Suprapubic skin (tissue), 4 donors: ENCODE measurements at places on chromosomes 16 and 17.
A peak's percentile ranks its signal among the peaks of the same experiment; 100 is the strongest.

DNA sequence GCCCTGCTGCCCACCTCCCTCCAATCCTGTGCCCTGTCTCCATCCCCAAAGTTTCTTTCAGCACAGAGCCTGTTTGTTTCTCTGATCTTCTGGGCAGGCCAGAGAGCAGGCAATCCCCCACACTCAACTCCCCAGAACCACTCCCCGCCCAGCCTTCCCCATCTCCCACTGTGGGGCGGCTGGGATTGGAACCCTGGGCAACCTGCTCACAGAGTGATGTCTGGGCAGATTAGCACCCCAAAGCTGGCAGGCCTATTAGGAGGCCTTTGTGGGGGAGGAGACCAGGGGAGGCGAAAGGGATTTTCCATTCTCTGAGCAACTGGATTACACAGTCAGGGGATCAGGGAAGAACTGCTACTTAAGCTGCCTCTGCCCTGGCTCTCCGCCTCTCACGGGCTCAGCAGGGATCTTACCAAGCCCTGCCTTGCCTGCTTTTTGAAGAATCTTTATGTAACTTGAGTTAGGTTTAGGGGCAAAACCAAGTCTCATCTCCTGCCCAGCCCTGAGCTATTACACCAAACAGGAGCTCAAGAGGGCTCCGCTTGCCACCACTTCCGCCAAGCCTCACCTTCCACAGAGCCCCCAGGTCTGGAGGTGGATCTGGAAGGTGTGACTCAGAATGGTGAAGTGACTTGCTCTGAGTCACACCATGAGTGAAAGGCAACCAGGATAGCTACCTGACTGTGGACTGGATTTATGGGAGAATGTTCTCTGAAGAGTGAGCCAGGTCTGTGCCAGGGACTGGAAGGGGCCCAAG is 16.0 kb upstream of the LHX1 start:
- DNase-seq, result no peak

- DNase-seq, result no peak
Measured at GRCh38 chr17:36000732-36001109, 632 bp downstream of the CCL15 start.

DNA sequence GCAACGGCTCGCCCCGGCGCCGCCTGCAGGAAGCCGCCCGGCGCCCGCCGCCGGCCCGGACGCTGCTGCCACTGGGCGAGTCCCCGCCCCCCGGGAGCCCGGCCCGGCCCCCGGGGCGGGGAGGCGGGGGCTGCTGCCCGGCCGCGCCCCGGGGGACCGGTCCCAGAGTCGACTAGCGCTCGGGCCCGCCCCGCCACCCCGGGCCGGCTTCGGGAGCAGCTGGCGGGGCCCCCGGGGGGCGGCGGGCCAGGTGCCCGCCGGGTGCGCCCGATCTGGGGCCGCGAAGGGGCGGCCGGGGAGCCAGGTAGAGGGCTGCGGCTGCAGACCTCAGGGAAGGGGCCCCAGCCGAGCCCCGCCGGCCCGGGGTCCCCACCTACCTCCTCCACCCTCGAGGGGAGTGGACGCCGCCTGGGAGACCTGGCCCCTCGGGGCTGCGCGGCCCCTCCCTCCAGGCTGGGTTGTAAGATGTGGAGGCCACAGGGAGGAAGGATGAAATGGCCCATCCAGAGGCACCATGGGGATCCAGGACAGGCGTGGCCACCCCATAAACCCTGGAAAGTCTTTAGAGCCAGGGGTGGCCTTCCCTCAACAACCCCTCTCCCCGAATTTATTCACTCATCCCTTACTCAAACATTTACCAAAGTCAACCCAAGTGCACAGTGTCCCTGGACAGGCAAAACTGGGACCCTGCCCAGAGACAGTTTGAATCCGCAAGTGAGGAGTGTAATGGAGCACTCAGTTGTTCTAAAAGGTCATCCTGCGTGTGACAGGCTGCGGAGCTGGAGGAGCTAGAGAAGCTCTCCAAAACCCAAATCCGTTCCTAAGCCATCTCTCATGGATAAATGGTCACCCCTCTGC is at the start of gene CDYL2:
Gene CDYL2, minus strand, starts transcription at position 73 of the 858 bp plus-strand sequence. CDS start 425 bp downstream, outside the sequence.
- DNase-seq, result peak; percentile 74

DNA sequence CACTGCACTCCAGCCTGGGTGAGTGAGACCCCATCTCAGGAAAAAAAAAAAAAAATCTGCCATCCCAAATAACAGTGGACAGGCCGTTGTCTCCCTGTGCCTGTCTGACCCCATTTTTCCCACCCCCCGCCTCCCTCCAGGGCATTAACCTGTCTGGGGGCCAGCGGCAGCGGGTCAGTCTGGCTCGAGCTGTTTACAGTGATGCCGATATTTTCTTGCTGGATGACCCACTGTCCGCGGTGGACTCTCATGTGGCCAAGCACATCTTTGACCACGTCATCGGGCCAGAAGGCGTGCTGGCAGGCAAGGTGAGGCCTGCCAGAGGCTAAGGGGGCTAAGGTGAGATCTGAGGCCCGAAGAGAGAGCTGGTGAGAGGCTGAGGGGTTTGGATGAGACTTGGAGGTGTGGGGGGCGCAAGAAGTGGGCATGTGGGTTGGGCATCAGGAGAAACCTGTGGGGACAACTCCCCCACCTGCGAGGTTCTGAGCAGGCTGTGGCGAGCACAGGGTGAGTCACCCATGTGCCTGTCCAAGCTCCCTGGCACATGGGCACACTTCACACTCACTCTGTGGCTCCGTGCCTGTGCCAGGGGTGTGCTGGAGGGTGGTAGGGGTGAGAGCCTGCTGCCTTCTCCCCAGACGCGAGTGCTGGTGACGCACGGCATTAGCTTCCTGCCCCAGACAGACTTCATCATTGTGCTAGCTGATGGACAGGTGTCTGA is 34.7 kb downstream of the ANKRD40 start:
- DNase-seq, result no peak

DNA sequence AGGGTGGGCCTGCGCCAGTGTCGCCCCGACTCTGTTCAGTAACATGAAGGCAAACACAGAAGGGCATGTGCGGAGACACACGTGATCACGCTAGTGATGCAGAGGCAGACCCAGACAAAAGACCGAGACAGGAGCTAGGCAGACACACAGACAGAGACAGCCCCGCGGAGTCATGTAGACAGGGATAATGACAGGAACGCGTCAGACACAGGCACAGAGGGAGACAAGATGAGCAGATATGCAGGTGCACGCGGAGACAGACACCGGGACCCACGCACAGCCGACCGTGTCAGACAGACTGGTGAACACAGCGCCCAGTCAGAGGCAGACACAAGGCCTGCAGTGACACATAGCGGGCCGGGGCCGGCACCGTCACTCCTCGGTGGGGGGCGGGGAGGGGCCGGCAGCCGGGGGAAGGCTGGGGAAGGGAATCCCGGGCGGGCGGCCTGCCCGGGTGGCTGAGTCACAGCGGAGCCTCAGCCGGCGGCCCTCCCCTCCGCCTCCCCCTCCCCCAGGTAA is 7.4 kb downstream of the KDM6B start:
- peak; percentile 96 for DNase-seq

DNA sequence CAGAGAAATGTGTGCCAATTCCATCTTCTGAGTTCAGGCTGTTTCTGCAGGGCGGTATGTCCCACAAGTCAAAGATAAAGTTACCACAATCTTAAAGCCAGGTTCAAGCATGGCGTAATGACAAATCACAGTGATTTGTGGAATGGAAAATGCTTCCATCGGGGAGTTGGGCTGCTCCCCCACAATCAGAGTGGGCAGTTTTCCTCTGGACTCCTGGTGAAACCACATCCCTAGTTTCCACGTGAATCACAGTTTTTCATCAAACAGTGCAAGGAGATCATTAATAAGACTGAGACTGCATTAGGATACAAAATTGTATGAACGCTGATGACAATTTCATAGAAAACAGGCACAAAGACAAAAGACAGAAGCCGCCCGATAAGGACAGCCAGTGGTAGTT is 3.6 kb downstream of the LITAF start:
- DNase-seq, result no peak

DNA sequence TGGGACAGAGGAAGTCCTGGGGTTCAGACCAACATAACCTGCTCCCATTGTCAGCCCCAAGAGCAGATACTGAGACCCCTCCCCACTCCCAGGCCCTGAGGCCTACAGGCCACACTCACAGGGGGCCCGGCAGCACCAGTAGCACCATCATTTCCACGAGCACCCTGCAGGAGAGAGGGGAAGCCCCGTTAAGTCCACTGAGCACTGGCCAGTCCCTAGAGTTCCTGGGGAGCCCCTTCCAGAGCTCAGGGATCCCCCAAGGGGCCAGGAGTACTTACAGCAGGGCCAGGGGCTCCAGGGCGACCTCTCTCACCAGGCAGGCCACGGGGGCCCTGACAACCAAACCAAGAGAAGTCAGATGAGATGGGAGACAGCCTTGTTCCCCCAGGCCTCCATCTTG is 5.4 kb downstream of the COL1A1 start:
- DNase-seq, result no peak

- DNase-seq, result no peak
Measured at GRCh38 chr16:29864205-29864604, 1.2 kb upstream of the CDIPT start.

DNA sequence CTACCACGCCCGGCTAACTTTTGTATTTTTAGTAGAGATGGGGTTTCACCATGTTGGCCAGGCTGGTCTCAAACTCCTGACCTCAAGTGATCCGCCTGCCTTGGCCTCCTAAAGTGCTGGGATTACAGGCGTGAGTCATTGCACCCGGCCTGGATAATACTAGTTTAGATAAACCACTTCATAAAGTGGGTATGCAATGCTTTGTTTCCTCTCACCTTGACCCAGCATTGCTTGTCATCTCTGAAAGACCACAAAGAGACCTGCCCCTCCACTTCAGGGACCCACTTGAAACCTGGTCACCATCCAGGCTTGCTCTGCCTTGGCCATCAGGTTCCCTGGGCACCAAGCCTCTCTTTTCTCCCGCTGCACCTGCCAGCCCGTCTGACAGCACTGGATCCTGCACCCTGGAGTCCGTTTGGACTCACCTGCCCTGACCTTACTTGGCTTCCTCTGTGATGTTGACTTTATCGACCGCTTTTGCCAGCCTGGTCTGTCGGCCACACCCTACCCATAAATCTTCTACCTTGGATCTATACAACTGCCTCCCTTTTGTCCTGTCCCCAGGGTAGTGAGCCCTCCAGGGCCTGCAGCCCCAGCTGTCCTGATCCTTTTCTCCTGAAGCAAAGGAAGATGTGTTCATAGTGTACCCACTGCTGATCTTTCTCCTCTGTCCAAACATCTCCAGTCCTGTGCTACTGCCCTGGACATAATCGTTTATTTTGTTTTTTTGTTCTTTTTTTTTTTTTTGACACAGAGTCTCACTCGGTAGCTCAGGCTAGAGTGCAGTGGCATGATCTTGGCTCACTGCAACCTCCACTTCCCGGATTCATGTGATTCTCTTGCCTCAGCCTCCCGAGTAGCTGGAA is 12.7 kb upstream of the ZG16 start:
- no peak for DNase-seq

GRCh38 chr17:18040261-18040858 is 1.2 kb downstream of the GID4 start:
- no peak for DNase-seq
